Neural crest cell (in vitro differentiated cells): ENCODE measurements at places on chromosomes 13 and 19. TPM values are rescaled to one million over a fixed set of nuclear protein-coding genes. Genes with fewer than 3 reads are reported as not detected.
A peak's percentile ranks its signal among the peaks of the same experiment; 100 is the strongest.

- peaks cover 13% of the 10 kb centered on the region for H3K4me1 ChIP-seq
- no peaks in the 10 kb centered on the region for H3K36me3 ChIP-seq
- no peak overlapping the region for H3K4me3 ChIP-seq
These were observed 143.6 kb upstream of the SLITRK1 start for GRCh38 chr13:84025824-84026223.

DNA sequence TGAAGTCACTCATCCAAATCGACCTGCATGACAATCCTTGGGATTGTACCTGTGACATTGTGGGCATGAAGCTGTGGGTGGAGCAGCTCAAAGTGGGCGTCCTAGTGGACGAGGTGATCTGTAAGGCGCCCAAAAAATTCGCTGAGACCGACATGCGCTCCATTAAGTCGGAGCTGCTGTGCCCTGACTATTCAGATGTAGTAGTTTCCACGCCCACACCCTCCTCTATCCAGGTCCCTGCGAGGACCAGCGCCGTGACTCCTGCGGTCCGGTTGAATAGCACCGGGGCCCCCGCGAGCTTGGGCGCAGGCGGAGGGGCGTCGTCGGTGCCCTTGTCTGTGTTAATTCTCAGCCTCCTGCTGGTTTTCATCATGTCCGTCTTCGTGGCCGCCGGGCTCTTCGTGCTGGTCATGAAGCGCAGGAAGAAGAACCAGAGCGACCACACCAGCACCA is 5.9 kb downstream of the SLITRK5 start:
- no peak overlapping the region for H3K27ac ChIP-seq
- no peak for DNase-seq
- peak overlapping the region; percentile 77 for H3K4me3 ChIP-seq
- H3K4me1 ChIP-seq = peaks cover 39% of the 10 kb centered on the region
- peaks cover 63% of the 10 kb centered on the region for H3K27me3 ChIP-seq

- no peak overlapping the region for H3K4me3 ChIP-seq
- H3K27ac ChIP-seq = no peak overlapping the region
- no peaks in the 10 kb centered on the region for H3K36me3 ChIP-seq
These were observed 2815.8 kb downstream of the PCDH9 start for GRCh38 chr13:64414381-64414780.

FGF22 gene
- 0.51 and 0.84 TPM in 2 replicates for total RNA-seq

LRCH1 gene
- 15.4 and 15.8 TPM in 2 replicates for total RNA-seq

GRCh38 chr13:20118268-20119140 is 42.3 kb downstream of the GJA3 start:
- peak; percentile 23 for DNase-seq
- peaks cover 14% of the 10 kb centered on the region for H3K4me1 ChIP-seq
- H3K27ac ChIP-seq = no peak overlapping the region
- H3K4me3 ChIP-seq = peak overlapping the region; percentile 86
- peaks cover 19% of the 10 kb centered on the region for H3K27me3 ChIP-seq
- H3K36me3 ChIP-seq = no peaks in the 10 kb centered on the region

GRCh38 chr13:106514928-106515634 is 20.4 kb downstream of the EFNB2 start:
- H3K4me3 ChIP-seq = peak overlapping the region; percentile 13
- no peaks in the 10 kb centered on the region for H3K27me3 ChIP-seq
- H3K27ac ChIP-seq = peak overlapping the region; percentile 9
- DNase-seq = no peak
- peaks cover 67% of the 10 kb centered on the region for H3K4me1 ChIP-seq
- H3K36me3 ChIP-seq = peaks cover 33% of the 10 kb centered on the region

- DNase-seq = no peak
- H3K4me1 ChIP-seq = no peaks in the 10 kb centered on the region
- no peak overlapping the region for H3K4me3 ChIP-seq
- H3K27ac ChIP-seq = no peak overlapping the region
- H3K36me3 ChIP-seq = no peaks in the 10 kb centered on the region
These were observed 238.2 kb downstream of the LIG4 start for GRCh38 chr13:107977071-107977574.

DNA sequence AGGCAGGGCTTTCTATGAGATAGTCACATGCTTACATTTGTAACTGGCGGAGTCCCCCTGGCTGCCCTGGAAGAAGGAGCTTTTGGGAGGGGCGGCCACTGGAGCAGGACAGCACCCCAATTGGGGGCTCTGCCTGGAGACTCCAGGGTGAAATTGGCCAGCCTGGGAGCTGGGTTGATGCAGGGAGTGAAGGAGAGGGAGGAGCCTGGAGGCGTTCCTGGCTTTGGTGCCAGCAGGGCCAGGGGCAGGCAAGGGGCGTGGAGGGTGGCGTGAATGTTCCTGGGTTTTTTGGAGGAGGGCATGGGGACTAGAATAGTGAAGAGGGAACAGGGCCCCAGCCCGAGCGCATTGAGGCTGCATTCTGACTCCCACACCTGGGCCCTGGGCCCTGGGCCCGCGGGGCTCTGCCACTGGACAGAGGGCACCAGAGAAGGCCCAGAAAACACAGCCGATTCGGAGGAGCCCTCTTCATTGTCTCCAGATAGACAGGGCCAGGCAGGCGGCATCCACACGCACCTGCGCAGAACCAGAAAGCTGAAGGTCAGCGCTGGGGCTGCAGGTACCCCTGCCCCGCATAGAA is 29.5 kb downstream of the COMP start:
- H3K36me3 ChIP-seq = no peaks in the 10 kb centered on the region
- no peak for DNase-seq
- H3K27me3 ChIP-seq = no peaks in the 10 kb centered on the region
- no peak overlapping the region for H3K27ac ChIP-seq

GRCh38 chr19:7746903-7747884 is at the start of gene CD209:
TSS of gene CD209 (minus strand) at chr19:7747534. CDS start at chr19:7747511, 23 bp downstream.
- H3K36me3 ChIP-seq = no peaks in the 10 kb centered on the region
- H3K4me1 ChIP-seq = no peaks in the 10 kb centered on the region
- peaks cover 58% of the 10 kb centered on the region for H3K27me3 ChIP-seq
- no peak for DNase-seq
- H3K27ac ChIP-seq = no peak within 1 kb of the TSS

DLEU7 gene
- 0.51 and 0.98 TPM in 2 replicates for total RNA-seq

DNA sequence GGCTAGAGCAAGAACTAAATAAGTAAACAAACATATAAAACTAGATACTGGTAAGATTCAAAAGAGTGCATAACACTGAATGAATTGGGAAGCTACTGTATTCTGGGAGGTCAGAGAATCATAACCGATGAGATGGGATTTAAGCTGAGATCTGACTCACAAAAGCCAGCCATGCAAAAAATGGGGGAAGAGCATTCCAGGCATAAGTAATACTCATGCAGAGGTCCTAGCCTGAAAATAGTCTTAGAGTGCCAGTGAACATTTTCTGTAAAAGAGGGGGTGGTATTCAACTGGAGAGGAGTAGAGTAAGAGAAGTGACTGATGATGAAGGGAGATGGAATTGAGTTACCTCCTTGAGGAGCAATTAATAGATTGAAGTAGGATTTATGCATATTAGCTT is 872.0 kb upstream of the GPC6 start:
- no peak overlapping the region for H3K4me3 ChIP-seq
- no peak for DNase-seq
- H3K27me3 ChIP-seq = no peaks in the 10 kb centered on the region
- no peaks in the 10 kb centered on the region for H3K36me3 ChIP-seq
- no peaks in the 10 kb centered on the region for H3K4me1 ChIP-seq

GRCh38 chr19:56324436-56324835 is 9.8 kb upstream of the ZSCAN5A start:
- H3K4me3 ChIP-seq = no peak overlapping the region
- DNase-seq = no peak
- peaks cover 4% of the 10 kb centered on the region for H3K4me1 ChIP-seq
- H3K27ac ChIP-seq = no peak overlapping the region
- peaks cover 19% of the 10 kb centered on the region for H3K27me3 ChIP-seq
- H3K36me3 ChIP-seq = no peaks in the 10 kb centered on the region

DNA sequence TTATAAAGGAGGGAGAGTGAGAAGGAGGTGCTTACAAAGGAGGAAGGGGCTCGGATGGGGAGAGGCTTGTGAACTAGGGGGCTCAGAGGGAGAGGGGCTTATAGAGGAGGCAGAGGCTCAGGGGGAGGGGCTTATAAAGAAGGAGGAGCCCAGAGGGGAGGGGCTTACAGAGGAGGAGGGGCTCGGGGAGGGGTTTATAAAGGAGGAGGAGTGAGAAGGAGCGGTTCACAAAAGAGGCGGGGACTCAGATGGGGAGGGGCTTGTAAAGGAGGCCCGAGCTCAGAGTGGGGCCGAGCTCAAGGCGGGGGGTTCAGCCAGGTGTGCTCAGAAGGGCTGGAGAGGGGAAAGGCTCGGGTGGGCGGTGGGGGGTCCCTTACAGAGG is 500 bp downstream of the SMIM24 start:
- H3K4me3 ChIP-seq = no peak overlapping the region
- H3K27me3 ChIP-seq = peaks cover 27% of the 10 kb centered on the region
- no peaks in the 10 kb centered on the region for H3K4me1 ChIP-seq
- H3K36me3 ChIP-seq = no peaks in the 10 kb centered on the region

DNA sequence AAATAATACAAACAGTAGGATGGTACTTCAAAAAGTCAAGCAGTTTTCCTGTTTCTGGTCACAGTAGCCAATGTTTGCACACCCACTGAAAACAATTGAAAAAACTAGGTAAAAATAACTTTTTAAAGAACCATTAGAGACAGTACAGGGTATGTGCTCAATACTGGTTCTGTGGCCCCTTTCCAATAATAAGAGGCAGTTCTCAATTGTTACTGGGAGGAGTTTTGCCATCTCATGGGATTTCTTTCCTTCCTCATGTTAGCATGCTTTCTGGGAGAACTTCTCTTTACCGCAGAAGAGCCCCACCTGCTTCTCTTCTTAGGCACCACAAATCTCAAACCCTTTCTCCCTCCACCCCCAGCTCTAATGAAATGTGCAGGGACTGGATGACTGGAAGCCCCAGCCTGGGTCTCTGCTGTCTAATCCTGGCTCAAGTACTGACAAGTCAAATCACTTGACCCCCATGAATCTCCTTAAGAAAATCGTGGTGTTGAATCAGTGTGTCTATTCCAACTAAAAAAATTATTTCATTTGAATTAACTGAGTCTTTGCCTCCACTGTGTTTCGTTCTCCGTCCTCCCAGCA is 14.6 kb downstream of the METTL21C start:
- no peaks in the 10 kb centered on the region for H3K4me1 ChIP-seq
- H3K4me3 ChIP-seq = no peak overlapping the region
- no peak overlapping the region for H3K27ac ChIP-seq
- DNase-seq = no peak
- H3K27me3 ChIP-seq = no peaks in the 10 kb centered on the region

ADAT3 gene
- 13.7 and 14.1 TPM in 2 replicates for total RNA-seq

FXYD7 gene
- total RNA-seq = 1.1 and 1.4 TPM in 2 replicates

SERPINE3 gene
- not detected in 2 replicates for total RNA-seq

- peaks cover 4% of the 10 kb centered on the region for H3K4me1 ChIP-seq
- no peak for DNase-seq
- peaks cover 2% of the 10 kb centered on the region for H3K27me3 ChIP-seq
- H3K27ac ChIP-seq = no peak overlapping the region
These were observed 3.0 kb upstream of the CEACAM1 start for GRCh38 chr19:42531313-42531712.

BCAM gene
- total RNA-seq = 5.3 and 5.5 TPM in 2 replicates

KCNN4 gene
- 2.2 and 2.8 TPM in 2 replicates for total RNA-seq

GRCh38 chr13:28475916-28476725 is 18.8 kb downstream of the FLT1 start:
- H3K36me3 ChIP-seq = no peaks in the 10 kb centered on the region
- no peak overlapping the region for H3K27ac ChIP-seq
- no peak overlapping the region for H3K4me3 ChIP-seq
- no peak for DNase-seq
- H3K27me3 ChIP-seq = peaks cover 10% of the 10 kb centered on the region

FGF9 gene
- total RNA-seq = 3.7 and 5.0 TPM in 2 replicates

- H3K27ac ChIP-seq = no peak overlapping the region
- H3K4me3 ChIP-seq = no peak overlapping the region
- DNase-seq = no peak
These were observed 397.4 kb downstream of the SPRY2 start for GRCh38 chr13:79943346-79944023.

DNA sequence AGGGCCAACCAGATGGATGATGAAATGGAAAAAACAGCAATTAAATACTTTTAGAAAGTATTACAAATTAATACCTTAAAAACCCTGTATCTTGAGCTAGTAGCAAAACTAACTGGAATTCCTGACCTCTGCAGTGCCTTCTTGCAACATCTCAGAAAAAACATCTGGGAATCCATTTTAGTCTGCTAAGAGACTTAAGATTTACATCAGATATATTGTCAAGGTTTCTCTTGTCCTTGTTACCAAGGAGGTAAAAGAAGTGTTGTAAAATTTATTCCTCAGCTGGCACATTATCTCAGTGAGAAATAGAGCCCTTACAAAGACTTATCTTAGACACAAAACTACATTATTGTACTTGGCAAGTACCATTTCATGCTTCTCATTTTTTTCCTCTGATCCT is 18.5 kb downstream of the KCNRG start:
- peaks cover 3% of the 10 kb centered on the region for H3K4me1 ChIP-seq
- H3K27me3 ChIP-seq = no peaks in the 10 kb centered on the region
- no peak overlapping the region for H3K4me3 ChIP-seq
- no peak overlapping the region for H3K27ac ChIP-seq

DNA sequence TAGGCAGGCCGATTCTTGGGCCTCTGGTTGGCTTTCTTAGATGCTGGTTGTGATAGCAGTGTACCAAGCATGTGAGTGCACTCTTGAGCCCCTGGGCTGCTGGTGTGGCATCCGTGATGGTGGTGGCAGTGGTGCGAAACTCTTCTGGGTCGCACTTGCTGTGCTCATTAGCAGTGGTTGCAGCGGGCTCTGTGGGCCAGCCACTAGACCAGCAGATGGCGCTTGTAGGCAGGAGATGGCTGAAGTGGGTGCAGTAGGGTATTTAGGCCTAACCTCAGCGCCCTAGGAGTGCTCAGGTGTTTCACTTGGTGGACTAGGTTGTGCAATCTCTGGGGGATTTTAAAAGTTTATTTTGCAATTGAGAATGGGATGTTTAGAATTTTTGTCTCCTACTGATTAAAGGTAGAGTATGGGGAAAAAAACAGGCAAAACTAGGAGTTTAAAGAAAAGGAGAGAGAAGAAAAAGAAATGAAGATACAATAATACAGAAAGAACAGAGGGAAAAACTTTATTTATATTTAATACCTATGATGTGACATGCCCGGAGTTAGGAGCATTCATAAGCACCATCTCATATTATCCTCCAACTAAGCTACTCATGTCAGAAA is 4.3 kb upstream of the ZNF17 start:
- peaks cover 10% of the 10 kb centered on the region for H3K4me1 ChIP-seq
- peak; percentile 70 for DNase-seq
- no peaks in the 10 kb centered on the region for H3K27me3 ChIP-seq
- H3K27ac ChIP-seq = no peak overlapping the region

ZNF98 gene
- total RNA-seq = not detected in 2 replicates

EBI3 gene
- total RNA-seq = not detected in 2 replicates

- no peak overlapping the region for H3K4me3 ChIP-seq
- H3K27ac ChIP-seq = no peak overlapping the region
- peaks cover 10% of the 10 kb centered on the region for H3K4me1 ChIP-seq
- no peak for DNase-seq
These were observed 2.9 kb downstream of the CILP2 start for GRCh38 chr19:19540715-19541515.

MCF2L gene
- total RNA-seq = 59.9 and 62.5 TPM in 2 replicates

DNA sequence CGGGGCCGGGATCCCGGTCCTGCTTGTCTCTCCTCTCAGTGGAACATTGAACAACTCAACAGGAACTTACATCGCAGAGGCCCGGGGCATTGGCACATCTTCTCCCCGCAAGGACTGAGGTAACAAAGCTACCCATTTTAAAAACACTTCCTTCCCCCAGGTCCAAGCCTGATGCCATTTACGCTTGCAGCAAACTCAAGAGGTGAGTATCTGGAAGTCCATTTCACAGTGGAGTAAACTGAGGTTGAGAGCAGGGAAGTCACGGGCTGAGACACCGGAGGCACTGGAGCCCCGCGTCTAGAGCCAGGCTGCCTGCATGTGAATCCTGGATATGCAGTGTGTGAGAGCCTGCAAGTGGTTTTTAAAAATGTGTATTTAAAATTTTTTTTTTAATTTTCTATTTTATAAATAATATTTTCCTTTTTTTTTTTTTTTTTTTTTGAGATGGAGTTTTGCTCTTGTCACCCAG is 492 bp upstream of the PGLYRP1 start:
- no peak for DNase-seq
- peaks cover 8% of the 10 kb centered on the region for H3K36me3 ChIP-seq
- H3K4me1 ChIP-seq = no peaks in the 10 kb centered on the region
- H3K4me3 ChIP-seq = no peak overlapping the region
- no peak overlapping the region for H3K27ac ChIP-seq
